ENCODE measurements at places on chromosomes 5 and 9.

DNA sequence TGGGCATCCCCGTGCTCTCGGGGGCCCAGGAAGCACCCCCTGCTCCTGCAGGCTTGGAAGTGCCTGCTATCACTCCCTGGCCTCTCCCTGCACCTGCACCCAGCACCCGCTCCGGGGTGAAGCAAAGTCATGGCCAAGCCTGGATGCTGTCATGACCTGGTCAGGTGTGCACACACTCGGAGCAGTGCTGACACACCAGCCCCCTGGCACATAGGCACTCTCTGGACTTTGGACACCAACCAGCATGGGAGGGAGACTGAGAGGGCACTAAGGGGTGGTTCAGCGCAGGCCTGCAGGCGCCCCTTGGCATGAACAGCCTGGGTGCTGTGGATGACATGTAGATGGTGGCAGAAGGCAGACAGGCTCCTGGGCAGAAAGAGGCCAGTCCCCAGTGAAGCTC, 158.6 kb downstream of the GHR start:
- no peak overlapping the region for H3K27ac ChIP-seq
- no peaks in the 10 kb centered on the region for H3K36me3 ChIP-seq
- H3K27me3 ChIP-seq = peaks cover 24% of the 10 kb centered on the region
- no peaks in the 10 kb centered on the region for H3K4me1 ChIP-seq
- H3K4me3 ChIP-seq = no peak overlapping the region

DNA sequence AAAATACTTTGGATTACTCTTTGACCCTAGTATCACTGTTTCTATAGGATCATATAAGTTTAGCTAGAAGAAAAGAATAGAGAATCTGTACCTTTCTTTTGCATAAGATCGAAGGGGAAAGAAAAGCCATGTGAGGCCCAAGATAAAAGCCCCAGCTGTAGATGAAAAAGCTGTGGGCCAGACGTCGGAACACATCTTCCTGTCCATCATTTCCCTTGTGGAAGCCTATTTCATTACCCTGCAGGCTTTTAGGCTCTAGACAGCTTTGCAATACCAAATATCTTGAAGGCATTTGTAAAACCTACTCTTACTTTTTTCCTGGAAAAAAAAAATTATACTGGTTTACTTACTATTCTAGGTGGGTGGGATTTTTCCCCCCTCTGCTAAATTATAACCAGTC, 10.0 kb downstream of the PALM2AKAP2 start:
- H3K36me3 ChIP-seq = no peaks in the 10 kb centered on the region
- H3K4me1 ChIP-seq = peaks cover 42% of the 10 kb centered on the region
- no peak overlapping the region for H3K27ac ChIP-seq

DNA sequence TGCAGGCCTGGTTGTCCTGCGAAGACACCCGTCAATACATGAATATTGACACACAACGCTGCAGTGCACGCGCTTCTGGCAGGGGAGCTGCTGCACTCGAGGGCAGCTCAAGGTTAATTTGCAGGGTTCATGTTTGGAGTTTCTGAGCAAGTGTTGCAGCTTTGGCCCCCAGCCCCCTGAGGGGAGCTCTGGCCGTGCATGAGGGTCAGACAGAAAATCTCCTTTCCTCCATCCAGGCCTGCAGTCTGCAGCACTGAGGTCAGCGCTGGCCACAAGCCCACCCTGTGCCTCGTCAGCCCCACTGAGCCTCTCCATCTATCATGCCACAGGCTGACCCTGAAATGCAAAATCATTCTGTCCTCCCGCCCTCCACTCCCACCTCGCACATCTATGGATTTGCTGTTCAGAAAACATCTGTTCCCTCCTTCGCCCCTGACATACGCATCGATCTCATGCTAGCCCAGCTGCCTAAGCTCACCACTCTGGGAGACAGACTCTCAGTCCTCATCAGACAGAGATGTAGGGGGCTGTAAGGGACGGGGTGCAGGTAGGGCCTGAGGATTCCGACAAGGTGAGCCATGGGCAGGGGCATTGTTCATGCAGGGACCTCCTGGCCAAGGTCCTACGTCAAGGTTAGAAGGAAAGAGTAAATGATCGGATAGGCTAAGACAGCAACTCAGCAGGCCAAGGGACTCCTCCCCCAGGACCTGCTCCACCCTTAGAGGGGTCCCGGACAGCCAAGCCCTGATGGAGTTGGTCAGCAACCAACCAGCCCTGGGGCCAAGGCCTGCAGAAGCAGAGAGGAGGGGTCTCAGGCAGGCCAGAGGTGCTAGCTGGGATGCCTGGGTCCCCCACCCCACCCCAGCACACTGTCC, 125.1 kb downstream of the KCNIP1 start:
- H3K4me3 ChIP-seq = no peak overlapping the region
- peaks cover 10% of the 10 kb centered on the region for H3K4me1 ChIP-seq
- no peak for DNase-seq
- no peaks in the 10 kb centered on the region for H3K36me3 ChIP-seq

GRCh38 chr5:55308254-55308836, 556 bp downstream of the MTREX start:
- H3K4me1 ChIP-seq = peaks cover 47% of the 10 kb centered on the region
- DNase-seq = peak; percentile 63
- H3K27ac ChIP-seq = peak overlapping the region; percentile 97

DNA sequence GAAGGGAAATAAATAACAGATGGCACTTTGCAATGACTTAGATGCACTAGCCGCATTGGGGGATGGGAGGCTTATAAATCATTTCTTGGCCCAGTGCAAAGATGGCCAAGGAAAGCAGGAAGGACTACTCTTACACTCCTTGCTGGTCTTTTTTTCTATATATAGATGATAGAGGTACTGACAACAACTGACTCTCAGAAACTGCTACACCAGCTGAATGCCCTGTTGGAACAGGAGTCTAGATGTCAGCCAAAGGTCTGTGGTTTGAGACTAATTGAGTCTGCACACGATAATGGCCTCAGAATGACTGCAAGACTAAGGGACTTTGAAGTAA, 1.7 kb downstream of the CCNG1 start:
- H3K4me1 ChIP-seq = peaks cover 29% of the 10 kb centered on the region
- DNase-seq = peak; percentile 52
- peaks cover 45% of the 10 kb centered on the region for H3K36me3 ChIP-seq
- no peaks in the 10 kb centered on the region for H3K27me3 ChIP-seq

GRCh38 chr5:59449905-59450644, 443.5 kb downstream of the PDE4D start:
- no peak for DNase-seq
- H3K27ac ChIP-seq = no peak overlapping the region
- no peaks in the 10 kb centered on the region for H3K4me1 ChIP-seq
- no peaks in the 10 kb centered on the region for H3K36me3 ChIP-seq
- no peak overlapping the region for H3K4me3 ChIP-seq

DNA sequence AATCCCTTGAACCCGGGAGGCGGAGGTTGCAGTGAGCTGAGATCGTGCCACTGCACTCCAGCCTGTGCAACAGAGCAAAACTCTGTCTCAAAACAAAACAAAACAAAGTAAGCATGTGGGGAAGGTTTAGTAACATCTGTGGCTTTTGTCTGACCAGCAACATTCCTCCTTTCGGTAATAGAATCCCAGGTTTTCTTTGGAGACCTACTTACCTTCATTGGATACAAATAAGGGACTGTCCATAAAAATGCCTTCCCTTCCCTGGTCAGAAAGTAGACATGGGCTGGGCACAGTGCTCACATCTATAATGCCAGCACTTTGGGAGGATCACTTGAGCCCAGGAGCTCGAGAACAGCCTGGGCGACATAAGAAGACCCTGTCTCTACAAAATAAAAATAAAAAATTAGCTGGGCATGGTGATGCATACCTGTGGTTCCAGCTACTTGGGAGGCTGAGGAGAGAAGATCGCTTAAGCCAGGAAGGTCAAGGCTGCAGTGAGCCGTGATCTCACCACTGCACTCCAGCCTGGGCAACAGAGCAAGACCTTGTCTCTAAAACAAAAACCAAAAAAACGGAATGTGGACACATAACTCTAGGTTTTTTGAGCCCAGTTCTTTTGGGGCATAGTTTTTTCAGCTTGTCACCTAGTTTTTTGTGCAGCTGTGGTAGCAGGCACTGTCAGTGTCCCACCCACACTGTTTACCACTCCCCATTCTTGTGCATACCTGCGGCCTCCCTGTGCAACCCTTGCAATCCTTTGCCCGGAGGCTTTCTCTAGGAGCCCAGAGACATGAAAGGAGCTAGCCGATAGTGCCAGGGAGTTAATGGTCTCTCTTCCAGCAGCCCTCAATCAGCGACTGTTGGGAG, 9.0 kb upstream of the SPINK4 start:
- no peaks in the 10 kb centered on the region for H3K27me3 ChIP-seq
- H3K27ac ChIP-seq = no peak overlapping the region
- no peak for DNase-seq
- H3K4me1 ChIP-seq = peaks cover 14% of the 10 kb centered on the region
- H3K4me3 ChIP-seq = no peak overlapping the region

GRCh38 chr5:34411470-34412346, 244.4 kb upstream of the RAI14 start:
- no peaks in the 10 kb centered on the region for H3K27me3 ChIP-seq
- peak; percentile 15 for DNase-seq
- no peak overlapping the region for H3K27ac ChIP-seq
- peaks cover 41% of the 10 kb centered on the region for H3K4me1 ChIP-seq
- no peaks in the 10 kb centered on the region for H3K36me3 ChIP-seq
- H3K4me3 ChIP-seq = no peak overlapping the region

All from GM23248 (cell line).